ENCODE measurements at places on chromosomes 7 and 10. TPM values are rescaled to one million over a fixed set of nuclear protein-coding genes. Genes with fewer than 3 reads are reported as not detected.

Gene DPYSL4
- 9.9 TPM for total RNA-seq

Gene RTKN2
- total RNA-seq: 21.3 TPM

Gene POP7
- 52.3 TPM for total RNA-seq

Gene TMEM270
- total RNA-seq: 0.72 TPM

Gene TMEM178B
- 0.39 TPM for total RNA-seq

Gene C10orf105
- total RNA-seq: not detected

Gene ADRB1
- total RNA-seq: 12.9 TPM

Gene KLF14
- total RNA-seq: 0.39 TPM

Gene PLAC9
- not detected for total RNA-seq

Gene TMEM273
- total RNA-seq: 0.23 TPM

Gene CCDC146
- total RNA-seq: 1.2 TPM

Gene LGI1
- not detected for total RNA-seq

Gene NRAP
- total RNA-seq: not detected

Gene SPDYE1
- not detected for total RNA-seq

Gene HOXA3
- 30.2 TPM for total RNA-seq

Gene TFR2
- 9.1 TPM for total RNA-seq

Gene LIPN
- total RNA-seq: not detected

Gene PON1
- total RNA-seq: not detected

Gene ABCB4
- total RNA-seq: 0.18 TPM

Gene RASA4B
- total RNA-seq: 1.2 TPM
